Activated B cell treated with CpG ODN at 0.5 μM for 24 hours (primary cell): ENCODE measurements at places on chromosomes 7 and 10.

DNA sequence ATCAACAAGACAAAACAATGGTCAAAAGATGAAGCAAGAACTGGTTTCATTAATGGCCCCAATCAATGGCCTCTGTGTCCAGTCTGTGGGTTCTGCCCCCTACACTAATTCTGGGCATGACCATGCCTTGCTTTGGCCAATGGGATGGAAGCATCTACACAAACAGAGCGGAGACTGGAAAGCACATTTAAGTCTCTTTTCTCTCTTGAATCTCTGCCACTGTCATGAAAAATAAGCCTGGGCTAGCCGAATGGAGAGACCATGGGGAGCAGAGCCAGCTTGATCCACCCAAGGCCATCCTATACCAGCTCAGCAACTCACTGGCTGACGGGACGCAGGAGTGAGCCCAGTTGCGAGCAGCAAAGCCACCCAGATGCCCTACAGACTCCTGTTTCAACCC lies 30.9 kb downstream of the ANKRD16 start:
- peaks cover 6% of the 10 kb centered on the region for H3K36me3 ChIP-seq
- peaks cover 32% of the 10 kb centered on the region for H3K4me1 ChIP-seq

DNA sequence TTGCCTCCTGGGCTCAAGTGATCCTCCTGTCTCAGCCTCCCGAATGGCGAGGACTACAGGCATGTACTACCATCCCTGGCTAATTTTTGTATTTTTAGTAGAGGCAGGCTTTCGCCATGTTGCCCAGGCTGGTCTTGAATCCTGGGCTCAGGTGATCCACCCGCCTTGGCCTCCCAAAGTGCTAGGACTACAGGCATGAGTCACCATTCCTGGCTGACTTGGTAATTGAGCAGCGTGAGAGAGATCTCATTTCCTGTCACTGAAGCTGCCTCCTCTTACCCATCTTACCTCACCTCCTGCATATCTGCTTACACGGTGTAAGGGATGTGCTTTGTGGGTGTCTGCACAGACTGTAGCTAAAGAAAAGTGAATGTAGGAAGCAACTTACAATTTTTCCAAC lies 9.7 kb downstream of the IFIT3 start:
- no peak overlapping the region for H3K27ac ChIP-seq
- H3K4me3 ChIP-seq: no peak overlapping the region
- H3K27me3 ChIP-seq: no peaks in the 10 kb centered on the region
- peaks cover 21% of the 10 kb centered on the region for H3K4me1 ChIP-seq

DNA sequence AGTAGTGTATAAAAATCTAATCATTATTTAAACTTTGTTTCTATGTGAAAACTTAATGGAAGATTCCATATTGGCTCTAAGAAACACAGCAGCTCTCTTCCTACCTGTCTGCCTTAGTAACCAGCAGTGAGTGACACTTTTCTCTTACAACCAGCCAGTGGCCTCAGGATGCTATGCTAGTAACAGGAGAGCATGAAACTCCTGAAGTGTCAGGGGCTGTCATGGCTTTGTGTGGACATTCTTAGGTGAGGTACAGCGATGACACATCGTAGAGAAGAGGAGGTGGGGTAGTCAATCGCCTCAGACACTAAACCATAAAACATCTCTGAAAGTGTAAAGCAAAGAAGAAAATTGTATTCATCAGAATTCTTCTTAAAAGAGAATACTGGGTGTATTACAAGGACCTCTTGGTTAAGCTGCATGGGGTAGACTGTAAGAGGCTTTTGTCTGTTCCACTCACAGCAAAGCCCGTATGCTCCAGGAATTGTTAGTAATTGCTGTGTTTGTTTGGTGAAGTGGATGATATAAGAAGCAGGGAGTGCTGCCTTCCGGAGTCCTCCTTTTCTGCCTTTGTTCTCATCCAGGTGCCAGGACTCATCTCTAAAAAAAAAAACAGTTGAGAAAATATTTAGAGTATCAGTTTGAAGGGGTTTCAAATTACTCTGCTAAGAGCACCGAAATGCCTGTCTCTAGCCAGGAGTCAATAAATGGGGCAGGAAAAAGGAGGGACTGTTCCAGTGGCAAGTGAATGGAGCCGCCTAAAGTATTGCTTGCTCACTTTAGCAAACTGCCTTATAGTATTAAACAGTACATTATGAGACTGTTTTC lies 518.8 kb downstream of the CNTNAP2 start:
- no peak for DNase-seq
- H3K36me3 ChIP-seq: no peaks in the 10 kb centered on the region
- no peaks in the 10 kb centered on the region for H3K4me1 ChIP-seq
- no peak overlapping the region for H3K27ac ChIP-seq
- no peaks in the 10 kb centered on the region for H3K27me3 ChIP-seq

DNA sequence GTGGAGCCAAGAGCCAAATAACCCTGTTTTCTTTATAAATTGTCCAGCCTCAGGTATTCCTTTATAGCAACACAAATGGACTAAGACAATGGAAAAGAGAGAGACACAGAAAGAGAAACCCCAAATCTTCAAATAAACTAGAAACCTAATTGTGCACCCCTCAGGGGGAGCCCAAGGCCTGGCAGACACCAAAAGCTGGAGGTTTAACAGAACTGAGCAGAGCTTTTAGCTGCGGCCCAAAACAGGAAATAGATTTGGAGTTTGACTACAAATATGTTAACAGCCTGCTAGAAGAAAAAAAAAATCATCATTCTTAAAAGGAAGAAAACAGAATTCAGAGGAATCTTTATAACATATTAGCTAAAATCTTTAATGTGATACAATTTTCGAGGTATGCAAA lies 1135.0 kb downstream of the GATA3 start:
- no peaks in the 10 kb centered on the region for H3K36me3 ChIP-seq
- no peaks in the 10 kb centered on the region for H3K4me1 ChIP-seq
- H3K27me3 ChIP-seq: peaks cover 2% of the 10 kb centered on the region
- H3K27ac ChIP-seq: no peak overlapping the region
- no peak overlapping the region for H3K4me3 ChIP-seq
- no peak for DNase-seq

- peaks cover 20% of the 10 kb centered on the region for H3K27me3 ChIP-seq
- H3K4me3 ChIP-seq: no peak overlapping the region
- no peak overlapping the region for H3K27ac ChIP-seq
- no peaks in the 10 kb centered on the region for H3K36me3 ChIP-seq
- H3K4me1 ChIP-seq: no peaks in the 10 kb centered on the region
Measured at GRCh38 chr10:48233559-48234005, 40.9 kb downstream of the FRMPD2 start.

DNA sequence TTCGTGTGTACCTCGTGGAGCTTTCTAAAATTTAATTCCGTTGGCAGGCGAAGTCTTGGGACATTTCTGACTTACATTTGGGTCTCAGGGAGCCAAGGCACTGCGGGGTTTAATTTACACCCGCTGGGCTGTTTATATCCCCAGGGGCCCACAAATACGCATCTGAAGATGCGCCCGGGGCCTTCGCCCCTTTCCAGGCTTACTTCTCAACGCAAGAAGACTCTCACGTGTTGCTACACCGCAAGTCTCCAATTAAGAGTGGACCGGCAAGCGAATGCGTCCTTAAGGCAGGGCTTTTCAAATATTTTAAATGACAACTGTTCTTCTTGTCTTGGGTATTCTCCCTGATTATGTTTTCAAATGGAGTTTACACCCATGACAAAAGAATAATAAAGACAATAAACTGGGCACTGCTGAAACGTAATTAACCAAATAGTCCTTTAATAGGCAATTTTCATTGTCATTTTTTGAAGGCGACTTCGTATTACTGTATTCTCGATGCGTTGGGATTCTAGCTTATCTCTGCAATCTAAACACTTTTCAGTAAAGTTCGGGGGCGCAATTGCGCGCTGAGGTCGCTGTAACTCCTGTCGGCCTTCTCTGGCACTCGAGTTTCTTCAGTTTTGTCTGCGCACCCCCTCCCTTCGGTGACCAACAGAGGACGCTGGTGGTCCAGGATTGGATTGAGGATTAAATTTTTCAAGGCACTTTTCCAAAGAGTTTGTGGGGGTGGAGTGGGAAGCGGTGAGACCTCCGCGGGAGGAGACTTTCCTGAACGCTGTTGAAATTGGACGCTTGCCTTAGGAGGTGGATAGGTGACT lies 837 bp upstream of the IGFBP3 start:
- no peak overlapping the region for H3K27ac ChIP-seq
- H3K36me3 ChIP-seq: no peaks in the 10 kb centered on the region
- peaks cover 56% of the 10 kb centered on the region for H3K27me3 ChIP-seq
- peaks cover 18% of the 10 kb centered on the region for H3K4me1 ChIP-seq
- H3K4me3 ChIP-seq: no peak overlapping the region

- peak; percentile 77 for DNase-seq
- H3K36me3 ChIP-seq: peaks cover 3% of the 10 kb centered on the region
- peak overlapping the region; percentile 83 for H3K4me3 ChIP-seq
Measured at GRCh38 chr7:1086588-1087464, 1.1 kb upstream of the GPER1 start.

DNA sequence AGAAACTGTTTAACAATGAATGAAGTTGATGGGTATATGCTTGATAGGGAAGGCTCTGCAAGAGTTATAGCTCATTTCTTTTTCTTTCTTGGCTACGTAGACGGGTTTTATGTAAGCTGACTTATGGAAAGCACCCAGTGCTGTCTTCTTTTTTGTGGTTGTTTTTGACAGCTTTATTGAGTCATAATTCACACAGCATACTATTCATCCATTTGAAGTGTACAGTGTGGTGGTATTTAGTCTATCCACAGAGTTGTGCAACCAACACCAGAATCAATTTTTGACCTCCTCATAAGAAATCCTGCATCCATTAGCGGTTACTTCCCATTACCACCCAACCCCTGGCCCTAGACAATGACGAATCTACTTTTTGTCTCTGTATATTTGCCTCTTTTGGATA lies 240.6 kb upstream of the KIAA1217 start:
- no peaks in the 10 kb centered on the region for H3K4me1 ChIP-seq
- H3K27me3 ChIP-seq: no peaks in the 10 kb centered on the region
- no peak for DNase-seq
- no peaks in the 10 kb centered on the region for H3K36me3 ChIP-seq
- H3K27ac ChIP-seq: no peak overlapping the region

DNA sequence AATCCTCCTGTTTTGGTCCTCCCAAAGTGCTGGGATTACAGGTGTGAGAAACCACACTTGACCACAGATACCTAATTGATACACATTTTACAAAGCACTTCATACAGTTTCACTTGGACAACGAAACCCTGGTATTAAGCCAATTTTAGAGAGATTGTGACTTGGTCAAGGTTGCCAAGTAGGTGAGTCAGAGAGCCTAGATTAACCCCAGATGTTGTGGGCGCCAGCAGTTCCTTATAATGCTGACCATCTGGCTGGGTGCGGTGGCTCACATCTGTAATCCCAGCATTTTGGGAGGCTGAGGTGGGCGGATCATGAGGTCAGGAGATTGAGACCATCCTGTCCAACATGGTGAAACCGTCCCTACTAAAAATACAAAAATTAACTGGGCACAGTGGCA lies 4.9 kb upstream of the PHKG1 start:
- H3K27me3 ChIP-seq: no peaks in the 10 kb centered on the region
- H3K4me1 ChIP-seq: no peaks in the 10 kb centered on the region
- no peak for DNase-seq
- no peak overlapping the region for H3K27ac ChIP-seq
